ENCODE measurements at places on chromosomes 13 and 19.

- no peak for DNase-seq
Measured at GRCh38 chr13:92649140-92649813, 577.3 kb upstream of the GPC6 start.

GRCh38 chr13:26710166-26710565, 50.4 kb downstream of the GPR12 start:
- DNase-seq, result no peak

- DNase-seq, result no peak
Measured at GRCh38 chr13:75635101-75635827, 866 bp upstream of the LMO7 start.

DNA sequence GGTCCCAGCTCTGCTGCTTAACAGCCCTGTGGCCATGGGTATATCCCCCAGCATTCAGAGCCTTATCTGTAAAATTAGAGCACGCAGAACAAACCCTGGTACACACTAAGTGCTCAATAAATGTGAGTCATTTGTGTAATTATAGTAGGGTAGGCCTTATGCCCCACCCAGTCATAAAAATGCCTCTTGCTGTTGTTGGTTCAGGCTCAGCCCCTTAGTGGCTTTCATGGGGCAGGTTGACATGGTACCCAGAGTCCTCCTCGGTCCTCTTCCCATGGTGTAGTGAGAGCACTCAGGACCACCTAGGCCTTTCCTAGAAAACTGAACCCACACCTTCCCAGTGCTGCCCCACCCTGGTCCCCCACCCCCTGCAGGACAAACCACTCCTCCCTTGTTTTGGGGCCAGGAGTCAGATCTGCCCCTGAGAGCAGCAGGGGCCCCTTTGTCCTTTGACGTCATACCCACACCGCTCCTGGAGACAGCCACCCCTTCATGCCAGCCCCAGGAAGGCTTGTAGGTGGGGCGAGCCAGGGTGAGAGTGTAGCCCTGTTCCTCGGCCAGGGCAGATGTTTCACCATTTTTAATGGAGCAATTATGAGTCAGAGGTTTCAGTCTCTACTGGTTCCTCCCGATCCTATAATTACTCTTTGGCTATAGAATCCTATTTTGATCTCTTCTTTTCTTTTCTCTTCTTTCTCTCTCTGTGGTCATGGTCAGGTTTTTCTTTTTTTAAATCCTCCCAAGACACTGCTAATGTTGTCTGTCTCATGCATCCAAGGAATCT, 36.8 kb downstream of the ACTN4 start:
- peak; percentile 74 for DNase-seq

GRCh38 chr13:111232191-111232590, 88.3 kb upstream of the TEX29 start:
- no peak for DNase-seq

All from activated CD4-positive, alpha-beta T cell treated with anti-CD3 and anti-CD28 coated beads, Interleukin-2, Interleukin-4, amounts not matched to agents 100 ng/mL and 50 ng/mL, durations not matched to agents 16 hours and 8 hours (primary cell).